Neural crest cell (in vitro differentiated cells): ENCODE measurements at places on chromosomes 7 and 10.

DNA sequence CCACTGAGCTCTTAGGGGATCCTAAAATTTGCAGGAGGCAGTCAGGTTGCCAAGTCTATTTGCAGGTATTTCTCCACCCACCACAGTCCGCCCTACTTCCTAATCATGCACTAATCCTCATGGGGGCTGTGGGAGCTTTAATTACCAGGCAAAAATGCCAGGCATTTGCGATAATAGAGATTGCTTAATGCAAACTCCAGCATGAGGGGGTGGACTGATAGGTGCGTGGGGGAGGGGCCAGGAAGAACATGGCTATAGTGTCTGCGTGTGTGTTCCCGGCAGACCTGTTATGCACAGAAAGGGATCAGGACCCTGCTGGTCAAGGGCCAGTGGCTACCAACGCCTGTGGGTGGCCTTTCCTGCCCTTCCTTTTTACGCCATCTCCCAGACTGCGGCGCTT lies 15.6 kb upstream of the AQP1 start:
- DNase-seq = no peak

- DNase-seq = no peak
Observed at GRCh38 chr10:89346405-89347254, 18.8 kb downstream of the IFIT3 start.

GRCh38 chr10:22701132-22701826 lies 13.1 kb downstream of the PIP4K2A start:
- no peak for DNase-seq

DNA sequence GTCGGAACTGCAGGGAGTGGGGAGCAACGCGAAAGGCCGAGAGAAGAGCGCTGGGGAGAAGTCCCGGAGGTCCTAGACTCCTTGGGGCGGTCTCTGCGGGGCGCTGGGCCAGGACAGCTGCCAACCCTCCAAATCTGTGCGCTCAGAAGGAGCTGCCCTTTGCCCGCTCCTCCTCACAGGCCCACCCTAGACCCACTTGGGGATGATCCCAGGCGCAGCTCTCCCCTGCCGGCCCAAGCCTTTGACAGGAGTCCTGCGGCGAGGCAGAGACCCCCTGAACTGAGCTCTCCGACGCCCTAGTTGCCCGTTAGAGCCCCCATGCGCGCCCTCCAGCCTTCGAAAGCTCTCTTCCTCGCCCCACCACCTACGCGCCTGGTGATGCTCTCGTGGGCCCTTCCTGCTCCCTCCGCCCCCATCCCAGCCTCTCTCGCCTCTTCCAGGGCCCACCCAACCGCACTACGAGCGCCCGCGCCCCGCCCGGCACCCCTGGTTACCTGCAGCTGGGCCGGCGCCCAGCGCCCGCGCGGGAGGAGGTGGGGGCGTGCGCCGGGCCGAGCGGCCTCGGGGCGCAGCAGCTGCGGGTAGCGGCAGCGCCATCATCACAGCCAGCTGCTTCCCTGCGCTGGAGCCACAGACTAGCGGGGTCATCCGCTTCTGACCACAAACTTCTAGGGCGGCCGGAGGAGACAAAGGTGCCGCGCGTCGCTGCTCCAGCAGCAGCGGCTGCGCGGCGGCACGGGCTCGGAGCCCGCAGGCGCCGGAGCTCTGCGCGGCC lies 353.4 kb downstream of the DNAJB6 start:
- DNase-seq = peak; percentile 40

DNA sequence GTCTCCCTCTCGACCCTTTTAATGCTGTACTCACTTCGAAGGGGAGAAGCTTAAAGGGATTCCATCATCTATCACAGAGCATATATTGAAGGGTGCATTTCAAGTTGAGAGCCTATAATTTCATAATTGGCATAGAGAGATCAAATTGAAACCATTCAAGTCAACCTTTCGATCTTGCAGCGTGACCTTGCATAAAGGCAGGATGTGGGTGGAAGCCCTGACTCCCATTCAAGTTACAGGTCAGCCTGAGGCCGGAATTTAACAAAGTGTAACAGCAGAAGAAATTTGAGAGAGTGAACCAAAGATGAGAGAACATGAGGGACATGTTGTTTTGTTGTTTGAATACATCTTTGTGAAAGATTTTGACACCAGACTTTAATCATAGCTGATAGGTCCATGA lies 195.3 kb upstream of the TPK1 start:
- no peak for DNase-seq

GRCh38 chr10:11440250-11441150 lies 170.9 kb downstream of the USP6NL start:
- DNase-seq = no peak
